Stimulated activated CD8-positive, alpha-beta memory T cell treated with anti-CD3 and anti-CD28 coated beads, Interleukin-15, amount 100 ng/mL, for 1 hour (primary cell): ENCODE measurements at places on chromosomes 1 and 21.

GRCh38 chr1:227273557-227273956 is 44.7 kb downstream of the CDC42BPA start:
- DNase-seq, result no peak

- DNase-seq, result no peak
These were observed 85.8 kb downstream of the MIS18A start for GRCh38 chr21:32193098-32193465.

- no peak for DNase-seq
These were observed 59.6 kb upstream of the C1orf87 start for GRCh38 chr1:60133000-60133673.

DNA sequence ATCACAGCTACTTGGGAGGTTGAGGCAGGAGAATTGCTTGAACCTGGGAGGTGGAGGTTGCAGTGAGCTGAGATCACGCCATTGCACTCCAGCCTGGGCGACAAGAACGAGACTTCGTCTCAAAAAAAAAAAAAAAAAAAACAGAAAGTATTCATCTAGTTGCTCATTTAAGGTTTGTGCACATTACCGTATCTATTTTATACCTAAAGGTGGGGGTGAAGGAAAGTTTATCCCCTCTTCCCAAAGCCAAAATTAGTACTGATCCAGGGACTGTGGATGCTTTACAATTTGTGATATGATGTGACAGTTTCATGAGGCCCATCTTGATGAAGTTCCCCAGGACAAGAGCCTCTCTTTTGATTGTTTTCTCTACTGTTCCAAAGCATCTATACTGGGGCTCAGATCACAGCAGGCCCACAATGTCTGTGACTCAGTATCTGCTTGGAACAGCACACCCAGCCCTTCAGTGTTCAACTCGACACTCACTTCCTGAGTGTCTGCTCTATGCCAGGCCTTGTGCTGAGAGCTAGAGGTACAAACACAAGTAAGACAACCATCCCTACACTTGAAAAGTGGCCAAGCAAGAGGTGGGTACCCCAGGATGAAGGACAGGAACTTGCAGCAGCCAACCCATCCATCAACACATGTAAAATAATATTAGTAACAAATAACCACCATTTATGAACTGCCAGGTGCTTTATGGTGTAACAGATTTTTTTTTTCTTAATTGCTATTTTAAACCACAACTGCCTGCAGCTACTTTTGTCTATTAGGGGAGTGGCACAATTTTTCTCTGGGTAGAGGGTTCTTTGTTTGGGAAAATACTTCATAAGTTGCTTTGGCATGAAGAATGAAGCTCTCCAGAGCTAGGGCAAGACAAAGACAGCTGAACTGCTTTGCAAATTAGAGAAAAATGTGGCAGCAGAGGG is 29.0 kb upstream of the KHDRBS1 start:
- DNase-seq, result no peak

DNA sequence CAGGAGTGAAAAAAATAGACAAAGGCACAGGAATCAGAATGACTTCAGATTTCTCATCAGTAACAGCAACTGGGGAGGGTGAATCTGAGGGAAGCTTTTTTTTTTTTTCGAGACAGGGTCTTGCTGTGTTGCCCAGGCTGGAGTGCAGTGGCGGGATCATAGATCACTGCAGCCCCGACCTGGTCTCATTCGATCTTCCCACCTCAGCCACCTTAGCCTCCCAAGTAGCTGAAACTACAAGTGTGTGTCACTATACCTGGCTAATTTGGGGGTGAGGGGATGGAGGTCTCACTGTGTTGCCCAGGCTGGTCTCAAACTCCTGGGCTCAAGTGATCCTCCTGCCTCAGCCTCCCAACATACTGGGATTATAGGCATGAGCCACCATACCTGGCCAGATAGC is 10.7 kb downstream of the ARMH1 start:
- DNase-seq, result no peak

DNA sequence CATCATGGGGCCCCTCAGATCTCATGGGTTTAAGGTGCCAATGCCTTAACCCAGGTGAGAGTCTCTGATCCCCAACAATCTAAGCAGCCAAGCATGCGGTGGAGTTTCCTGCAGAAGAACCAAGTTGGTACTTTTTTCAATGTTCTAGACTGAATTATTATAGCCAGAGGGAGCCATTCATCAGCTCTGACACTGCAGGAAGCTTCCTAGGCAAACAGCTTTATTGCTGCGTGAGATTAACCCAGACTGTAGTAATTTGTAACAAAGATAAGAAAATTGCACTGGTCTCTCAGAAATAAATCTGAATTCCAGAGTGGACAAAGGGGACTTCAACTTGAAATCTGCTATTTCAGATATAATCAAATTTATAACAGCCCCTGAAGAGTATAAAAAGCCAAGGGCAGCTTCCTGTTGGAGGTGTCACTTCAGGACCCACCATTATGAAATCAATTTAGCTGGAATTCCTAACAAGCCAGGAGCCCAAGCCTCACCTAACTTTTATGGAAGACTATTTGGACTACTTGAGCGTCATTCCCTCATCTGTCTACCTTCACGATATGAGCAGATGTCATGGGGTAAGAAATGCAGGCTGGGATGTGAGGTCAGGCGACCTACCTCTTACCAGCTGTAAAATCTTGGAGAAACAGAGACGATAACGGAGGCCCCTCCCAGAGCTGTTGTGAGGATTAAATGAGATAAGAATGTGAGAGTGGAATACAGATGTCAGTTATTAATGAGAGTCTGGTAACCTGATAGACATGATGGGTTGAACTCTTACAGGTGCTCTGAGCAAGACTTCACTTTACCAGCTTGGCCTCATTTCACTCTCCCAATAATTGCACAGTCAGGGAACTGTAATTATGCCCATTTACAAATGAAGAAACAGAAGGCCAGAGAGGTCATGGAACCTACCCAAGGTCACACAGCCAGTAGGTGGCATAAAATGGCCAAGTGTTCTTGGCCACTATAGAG is 135.1 kb downstream of the RRAGC start:
- no peak for DNase-seq

DNA sequence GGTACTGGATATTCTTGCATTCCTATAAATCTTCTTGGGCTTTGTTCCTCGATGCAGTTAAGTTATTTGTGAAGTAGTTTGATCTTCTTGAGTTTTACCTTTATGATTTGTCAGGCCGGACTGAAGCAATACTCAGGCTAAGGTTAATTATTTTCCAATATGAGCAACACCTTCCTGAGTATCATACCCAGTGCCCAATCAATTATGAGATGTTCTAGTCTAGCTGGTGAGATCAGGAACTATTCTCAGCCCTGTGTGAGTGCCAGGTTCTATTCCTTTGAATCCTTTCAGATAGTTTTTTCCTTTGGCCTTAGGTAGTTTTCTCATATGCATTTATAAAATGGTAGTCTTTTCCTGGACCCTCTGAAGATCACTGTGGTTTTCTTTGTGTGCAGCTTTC is 92.5 kb downstream of the SCMH1 start:
- no peak for DNase-seq

DNA sequence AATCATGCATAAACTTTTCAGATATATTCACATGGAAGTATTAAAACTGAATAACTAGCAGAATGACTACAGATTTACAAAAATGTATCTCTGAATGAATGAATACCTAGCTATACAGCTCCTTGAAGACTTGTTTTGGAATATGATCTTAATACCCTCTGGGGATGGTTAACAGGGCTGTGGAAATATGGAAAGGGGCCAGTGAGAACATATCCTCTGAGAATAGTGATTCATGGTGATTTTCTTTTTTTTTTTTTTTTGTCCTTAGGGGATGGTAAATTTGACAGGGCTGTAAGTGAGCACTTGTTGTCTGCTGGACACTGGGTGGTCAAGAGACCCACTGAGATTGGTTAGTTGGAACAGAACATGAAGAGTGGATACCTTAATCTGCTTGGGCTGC is 80.7 kb upstream of the HP1BP3 start:
- DNase-seq, result no peak

DNA sequence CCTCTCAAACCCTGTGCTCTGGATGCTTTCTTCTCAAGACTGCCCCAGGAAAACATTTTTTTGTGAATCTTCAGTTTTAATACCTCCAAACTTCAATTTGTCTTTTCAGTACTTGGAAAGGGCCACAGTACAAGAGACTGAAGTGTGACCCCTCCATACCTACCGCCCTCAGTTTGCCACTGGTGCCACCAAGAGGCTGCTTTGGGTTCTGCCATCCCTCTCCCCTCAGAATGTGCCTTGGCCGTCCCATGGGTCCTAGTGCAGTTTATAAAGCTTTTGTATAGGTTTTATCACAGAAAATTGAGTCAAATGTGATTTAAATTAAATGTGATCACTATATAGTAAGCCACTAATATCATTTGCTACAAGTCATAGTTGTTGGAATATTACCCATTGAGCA is 60.8 kb upstream of the PGD start:
- DNase-seq, result no peak

DNA sequence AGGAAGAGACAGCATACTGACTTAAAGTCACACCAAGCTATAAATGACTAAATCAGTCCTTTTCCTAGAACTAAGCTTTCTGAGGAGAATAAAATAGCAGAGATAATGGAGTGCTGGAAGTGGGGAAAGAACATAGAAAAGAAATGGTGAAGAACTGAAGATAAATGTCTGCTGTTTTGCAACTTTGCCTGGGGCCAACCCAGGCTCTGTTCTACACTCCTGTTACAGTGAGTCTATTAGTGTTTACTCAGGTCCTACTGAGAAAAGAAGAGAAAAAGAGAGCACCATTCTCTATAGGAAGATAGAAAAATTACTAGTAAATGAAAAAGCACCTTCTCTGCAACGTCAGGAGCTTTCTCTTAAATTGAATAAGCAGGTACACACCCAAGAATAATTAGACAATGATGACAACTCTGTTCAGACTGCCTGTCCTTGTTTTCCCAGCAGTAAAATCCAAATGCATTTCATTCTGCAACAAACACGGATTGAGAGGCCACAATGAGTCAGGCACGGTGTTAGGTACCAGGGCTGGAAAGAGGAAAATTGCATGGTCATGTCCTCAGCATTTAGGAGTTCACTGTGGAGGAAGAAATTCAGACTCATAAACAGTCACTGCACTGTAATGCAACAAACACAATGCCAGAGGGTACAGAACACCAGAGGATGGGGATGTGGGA is 139.4 kb upstream of the CAMK1G start:
- no peak for DNase-seq

GRCh38 chr1:3891329-3891865 is 8.7 kb downstream of the C1orf174 start:
- DNase-seq, result no peak

GRCh38 chr1:158793604-158794003 is 12.6 kb upstream of the OR6N2 start:
- DNase-seq, result peak; percentile 7

- no peak for DNase-seq
These were observed 12.9 kb upstream of the TNN start for GRCh38 chr1:175054736-175055135.

DNA sequence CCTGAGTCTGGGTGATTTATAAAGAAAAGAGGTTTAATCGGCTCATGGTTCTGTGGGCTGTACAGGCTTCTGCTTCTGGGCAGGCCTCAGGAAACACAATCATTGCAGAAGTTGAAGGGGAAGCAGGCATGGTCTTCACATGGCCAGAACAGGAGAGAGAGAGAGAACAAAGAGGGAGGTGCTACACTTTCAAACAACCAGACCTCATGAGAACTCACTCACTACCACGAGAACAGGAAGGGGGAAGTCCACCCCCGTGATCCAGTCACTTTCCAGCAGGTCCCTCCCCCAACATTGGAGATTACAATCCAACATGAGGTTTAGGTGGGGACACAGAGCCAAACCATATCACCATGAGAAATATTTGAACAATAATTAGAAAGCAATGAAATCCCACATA is 222.9 kb downstream of the FAM72C start:
- no peak for DNase-seq

GRCh38 chr1:6108937-6109614 is 63.4 kb downstream of the KCNAB2 start:
- DNase-seq, result no peak

- DNase-seq, result no peak
These were observed 55.2 kb downstream of the TOMM20 start for GRCh38 chr1:235073331-235073967.

DNA sequence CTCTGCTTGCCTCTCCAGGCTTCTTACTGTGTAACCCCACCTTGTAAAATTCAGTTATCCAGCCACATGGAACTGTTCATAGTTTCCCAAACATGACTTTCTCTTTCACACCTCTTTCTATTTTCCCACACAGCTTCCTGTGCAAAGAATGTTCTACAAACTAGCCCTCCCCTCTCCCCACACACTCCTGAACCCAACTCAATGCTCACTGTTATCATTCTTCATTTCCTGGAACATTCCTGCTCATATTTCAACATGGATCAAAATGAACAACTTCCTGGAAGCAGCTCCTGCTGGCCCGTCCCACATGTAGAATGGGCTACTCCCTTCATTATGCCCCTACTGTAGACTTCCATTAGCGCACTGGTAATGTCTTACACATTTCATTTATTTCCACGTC is 7.5 kb upstream of the HSD11B1 start:
- no peak for DNase-seq

DNA sequence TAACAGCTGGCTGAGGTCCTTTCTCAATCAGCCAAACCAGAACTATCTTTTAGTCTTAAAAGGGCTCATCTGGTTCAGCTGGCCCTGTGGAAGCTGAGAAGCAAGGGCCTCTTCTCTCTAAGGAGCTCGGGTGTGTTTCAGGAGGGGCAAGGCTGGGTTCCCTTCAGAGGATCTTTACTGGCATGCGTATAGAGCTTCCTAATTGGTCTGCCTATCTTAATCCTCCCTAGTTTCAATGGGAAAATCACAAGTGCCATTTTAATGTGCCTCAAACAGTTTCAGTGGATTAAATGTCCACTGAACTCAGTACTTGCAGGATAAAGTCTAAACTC is 81.5 kb upstream of the LBR start:
- DNase-seq, result no peak

GRCh38 chr1:81183051-81183450 is 617.7 kb upstream of the ADGRL2 start:
- DNase-seq, result no peak

GRCh38 chr21:33117101-33117888 is 47.4 kb downstream of the OLIG1 start:
- no peak for DNase-seq

GRCh38 chr1:73789965-73790364 is 408.0 kb downstream of the LRRIQ3 start:
- no peak for DNase-seq

GRCh38 chr1:241600496-241600901 is 39.7 kb downstream of the CHML start:
- DNase-seq, result no peak
